ENCODE measurements at places on chromosomes 1 and 21.

DNA sequence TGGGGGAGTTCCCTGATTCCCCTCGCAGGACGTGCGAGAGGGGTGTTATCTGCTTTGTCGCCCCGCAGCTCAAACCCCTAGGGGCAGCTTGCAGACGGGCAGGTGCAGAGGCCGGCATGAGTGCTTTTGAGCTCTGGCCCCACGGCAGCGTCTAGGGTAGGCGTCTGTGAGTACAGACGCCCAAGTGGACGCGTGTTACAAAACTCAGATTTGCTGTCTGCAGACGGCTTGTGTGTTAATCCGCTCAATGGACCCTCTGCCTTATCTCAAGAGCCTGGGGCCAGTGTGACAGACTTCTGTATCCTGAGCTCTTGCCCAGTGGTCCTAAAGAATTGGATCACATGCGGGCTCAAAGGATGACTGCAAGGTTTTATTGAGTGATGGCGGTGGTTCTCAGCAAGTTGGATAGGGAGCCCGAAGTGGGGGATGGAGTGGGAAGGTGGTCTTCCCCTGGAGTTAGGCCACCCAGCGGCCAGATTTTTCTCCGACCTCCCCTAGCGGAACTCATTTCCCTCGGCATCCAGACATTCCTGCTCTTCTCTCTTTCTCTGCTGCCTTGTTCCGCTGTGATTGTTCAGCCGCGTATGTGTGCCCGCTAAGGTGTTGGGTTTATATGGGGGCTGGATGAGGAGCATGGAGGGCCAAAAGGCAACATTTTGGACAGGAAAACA, 9.4 kb downstream of the CFHR4 start:
- no peak for DNase-seq

GRCh38 chr1:224707843-224708725, 92.0 kb downstream of the CNIH3 start:
- no peak for DNase-seq

GRCh38 chr1:54989968-54990810, 8.5 kb upstream of the BSND start:
- DNase-seq: no peak

- no peak for DNase-seq
These were observed 31.3 kb downstream of the CCN1 start for GRCh38 chr1:85611856-85612255.

DNA sequence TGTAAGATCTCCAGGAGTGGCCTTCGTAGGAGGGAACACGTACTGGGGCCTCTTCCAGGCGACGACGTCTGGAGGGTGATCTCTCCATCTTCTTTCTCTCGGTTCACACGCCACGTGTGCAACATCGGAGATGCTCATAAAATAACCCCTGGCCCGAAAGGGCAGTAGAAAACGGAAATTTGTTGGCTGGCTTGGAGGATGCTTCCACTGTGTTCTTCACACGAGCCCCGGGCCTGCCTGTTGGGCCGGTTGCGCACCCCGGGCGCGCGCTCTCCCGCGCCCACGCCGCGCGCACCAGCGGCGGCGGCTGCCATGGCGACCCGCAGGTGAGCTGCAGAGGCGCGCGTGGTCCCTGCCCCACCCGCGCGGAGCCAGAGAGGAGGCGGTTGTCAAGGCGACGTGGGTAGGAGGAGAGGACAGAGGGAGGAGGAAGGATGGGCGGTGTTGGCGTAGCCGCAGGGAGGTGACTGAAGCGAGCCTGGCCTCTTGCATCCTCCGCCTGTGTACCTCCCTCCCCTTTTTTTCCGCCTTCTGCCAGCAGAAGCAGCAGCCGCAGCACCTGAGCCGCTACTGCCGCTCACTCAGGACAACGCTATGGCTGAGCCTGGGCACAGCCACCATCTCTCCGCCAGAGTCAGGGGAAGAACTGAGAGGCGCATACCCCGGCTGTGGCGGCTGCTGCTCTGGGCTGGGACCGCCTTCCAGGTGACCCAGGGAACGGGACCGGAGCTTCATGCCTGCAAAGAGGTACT, at the start of gene ELAPOR1:
ELAPOR1 (plus strand) TSS at position 526 of the 752 bp plus-strand sequence; CDS start at position 595, 69 bp downstream.
- peak; percentile 82 for DNase-seq

- no peak for DNase-seq
These were observed 109.8 kb upstream of the COL6A1 start for GRCh38 chr21:45871616-45872236.

DNA sequence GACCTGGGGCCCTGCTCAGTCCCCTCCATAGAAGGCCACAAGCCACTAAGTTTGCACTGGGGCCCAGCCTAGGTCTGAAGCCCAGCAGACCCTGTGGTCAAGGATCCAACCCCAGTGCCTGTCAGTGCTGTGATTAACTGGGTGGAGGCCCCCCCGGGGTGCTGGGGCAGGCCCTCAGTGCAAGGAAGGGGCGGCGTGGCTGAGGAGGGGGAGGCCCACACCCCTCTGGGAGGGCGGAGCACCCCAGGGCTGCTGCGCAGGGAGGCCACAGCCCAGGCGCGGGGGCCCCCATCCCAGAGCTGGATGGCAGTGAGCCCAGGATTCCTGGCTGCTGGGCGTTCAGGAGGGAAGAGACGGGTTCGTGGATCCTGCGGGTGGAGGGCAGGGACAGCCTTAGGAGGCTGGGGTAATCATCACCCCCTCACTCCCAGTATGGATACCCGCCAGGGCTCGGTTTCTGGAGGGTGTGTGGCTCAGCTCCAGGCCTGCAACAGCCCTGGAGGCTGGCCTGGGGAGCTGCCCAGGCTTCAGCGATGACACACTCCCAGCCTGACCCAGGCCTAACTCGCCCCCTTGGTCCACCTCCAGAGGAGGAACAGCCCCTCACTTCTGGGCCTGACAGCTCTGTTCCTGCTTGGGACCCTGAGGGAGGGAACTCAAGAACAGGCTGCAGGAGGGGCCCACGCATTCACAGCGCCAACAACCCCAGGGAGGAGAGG, 890 bp downstream of the GJC2 start:
- no peak for DNase-seq

- DNase-seq: no peak
These were observed 183.5 kb upstream of the HMGB4 start for GRCh38 chr1:33680281-33680840.

- DNase-seq: no peak
These were observed 479.2 kb upstream of the LRRC7 start for GRCh38 chr1:69088571-69088970.

DNA sequence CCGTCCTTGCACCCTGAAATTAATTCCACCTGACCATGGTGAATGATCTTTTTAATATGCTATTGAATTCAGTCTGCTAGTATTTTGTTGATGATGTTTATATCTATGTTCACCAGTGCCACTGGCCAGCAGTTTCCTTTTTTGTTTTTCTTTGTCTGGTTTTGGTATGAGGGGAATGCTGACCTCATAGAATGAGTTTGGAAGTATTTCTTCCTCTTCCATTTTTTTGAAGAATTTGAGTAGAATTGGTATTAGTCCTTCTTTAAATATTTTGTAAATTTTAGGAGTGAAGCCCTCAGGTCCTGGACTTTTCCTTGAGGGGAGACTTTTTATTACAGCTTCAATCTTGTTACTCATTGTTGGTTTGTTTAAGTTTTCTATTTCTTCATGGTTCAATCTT, 231.6 kb downstream of the MRPL39 start:
- DNase-seq: no peak

Data from activated CD4-positive, alpha-beta T cell treated with anti-CD3 and anti-CD28 coated beads, Interleukin-2, Interleukin-6, amounts not matched to agents 100 ng/mL and 50 ng/mL, durations not matched to agents 16 hours and 8 hours (primary cell).